Stimulated activated CD4-positive, alpha-beta T cell treated with anti-CD3 and anti-CD28 coated beads, TNF-alpha, amount 100 ng/mL, for 48 hours (primary cell): ENCODE measurements at places on chromosomes 2 and 18.

DNA sequence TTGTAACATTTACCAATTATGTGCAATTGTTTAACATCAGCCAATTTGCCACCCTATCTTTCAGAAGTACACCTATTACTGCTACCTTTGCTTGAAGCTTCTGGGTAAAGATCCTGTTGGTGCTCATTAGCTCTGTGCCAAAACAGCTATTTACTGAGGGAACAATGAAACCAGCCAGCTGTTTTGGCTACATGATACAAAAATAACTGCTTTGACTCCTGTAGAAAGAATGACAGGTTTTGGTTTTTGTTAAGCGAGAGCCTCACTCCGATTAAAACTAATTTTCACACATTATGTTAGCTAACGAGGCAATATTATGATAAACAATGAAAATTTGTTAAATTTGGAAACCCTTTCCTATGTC, 907.0 kb downstream of the EPHA4 start:
- no peak for DNase-seq

DNA sequence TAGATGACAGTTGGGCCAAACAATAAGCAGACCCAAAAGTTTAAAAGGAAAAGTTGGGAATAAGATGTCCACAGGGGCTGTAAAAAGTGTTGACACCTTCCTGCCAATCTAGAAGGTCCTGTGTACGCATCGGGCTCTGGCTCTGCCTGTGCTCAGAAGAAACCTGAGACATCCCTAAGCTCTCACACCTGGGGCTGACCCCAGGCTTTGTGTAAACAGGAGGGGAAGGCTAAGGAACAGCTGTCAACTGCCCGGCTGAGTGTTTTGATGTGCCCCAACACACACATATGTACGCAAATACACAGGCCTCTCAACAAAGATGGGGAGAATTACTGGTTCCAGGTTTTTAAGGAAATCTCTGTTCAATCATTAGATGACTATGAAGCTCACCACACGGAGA, 59.5 kb downstream of the TMEM131 start:
- DNase-seq = no peak

GRCh38 chr18:26803643-26804042, 61.9 kb downstream of the AQP4 start:
- no peak for DNase-seq

DNA sequence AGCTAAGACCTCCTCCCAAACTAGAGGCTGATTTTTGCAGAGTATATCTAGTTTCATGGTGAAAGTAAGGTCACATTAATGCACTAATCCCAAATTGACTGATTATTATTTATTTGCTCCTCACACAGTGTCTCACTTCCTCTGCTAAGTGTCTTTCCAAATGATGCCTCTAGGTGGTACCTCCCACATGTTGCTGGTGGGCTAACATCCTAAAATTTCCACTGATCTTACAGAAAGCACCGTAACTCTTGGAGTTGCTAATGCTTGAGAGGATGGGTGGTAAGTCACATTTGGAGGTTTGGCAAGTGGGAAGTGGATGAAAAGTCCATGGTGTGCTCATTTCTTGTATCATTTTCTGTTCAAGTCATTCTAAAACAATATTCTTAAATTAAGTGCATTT, 428.7 kb upstream of the GYPC start:
- no peak for DNase-seq

DNA sequence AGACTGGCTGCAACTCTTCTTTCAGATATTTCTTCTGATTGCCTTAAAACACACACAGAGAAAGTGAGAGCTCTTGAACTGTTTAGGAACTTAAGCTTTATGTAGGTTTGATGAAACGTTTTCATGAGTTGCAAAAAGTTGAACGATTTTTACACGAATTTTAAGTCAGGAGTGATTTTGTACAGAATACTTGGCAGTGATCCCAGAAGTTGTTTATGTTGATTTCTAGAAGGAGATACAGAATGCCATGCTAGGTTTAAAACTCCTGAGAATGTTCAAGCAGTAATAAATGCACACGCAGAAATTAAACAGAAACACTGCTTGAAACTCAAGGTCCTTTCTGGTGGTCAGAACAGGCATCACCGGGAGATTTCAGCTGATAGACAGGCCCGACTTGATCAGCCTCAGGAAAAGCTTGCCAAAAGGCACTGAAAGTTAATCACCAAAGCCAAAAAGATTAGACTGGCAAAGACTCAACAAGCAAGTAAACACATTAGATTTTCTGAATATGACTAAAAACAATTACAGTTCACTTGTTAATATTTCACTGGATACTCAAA, 123.1 kb downstream of the SOCS6 start:
- no peak for DNase-seq

GRCh38 chr18:27143580-27144287, 41.4 kb downstream of the CHST9 start:
- DNase-seq = no peak

DNA sequence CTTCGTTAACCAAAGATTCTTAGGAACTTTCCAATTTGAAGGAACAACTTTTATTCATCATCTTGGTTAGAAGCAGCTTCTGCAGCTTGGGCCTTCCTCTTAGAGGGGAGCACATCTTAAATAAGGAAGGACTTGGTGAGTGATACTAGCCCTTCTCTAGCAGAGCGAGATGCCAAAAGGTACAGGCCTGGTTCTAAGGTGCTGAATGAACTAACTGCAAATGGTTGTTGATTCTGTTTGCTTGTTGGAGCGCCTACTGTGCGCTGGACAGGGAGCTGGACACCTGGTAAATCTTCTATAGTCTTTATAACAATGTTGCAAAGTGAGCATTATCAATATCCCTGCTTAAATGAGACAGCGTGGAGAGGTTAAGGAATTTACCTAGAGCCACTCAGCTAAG, 127.1 kb downstream of the MYCN start:
- DNase-seq = no peak

DNA sequence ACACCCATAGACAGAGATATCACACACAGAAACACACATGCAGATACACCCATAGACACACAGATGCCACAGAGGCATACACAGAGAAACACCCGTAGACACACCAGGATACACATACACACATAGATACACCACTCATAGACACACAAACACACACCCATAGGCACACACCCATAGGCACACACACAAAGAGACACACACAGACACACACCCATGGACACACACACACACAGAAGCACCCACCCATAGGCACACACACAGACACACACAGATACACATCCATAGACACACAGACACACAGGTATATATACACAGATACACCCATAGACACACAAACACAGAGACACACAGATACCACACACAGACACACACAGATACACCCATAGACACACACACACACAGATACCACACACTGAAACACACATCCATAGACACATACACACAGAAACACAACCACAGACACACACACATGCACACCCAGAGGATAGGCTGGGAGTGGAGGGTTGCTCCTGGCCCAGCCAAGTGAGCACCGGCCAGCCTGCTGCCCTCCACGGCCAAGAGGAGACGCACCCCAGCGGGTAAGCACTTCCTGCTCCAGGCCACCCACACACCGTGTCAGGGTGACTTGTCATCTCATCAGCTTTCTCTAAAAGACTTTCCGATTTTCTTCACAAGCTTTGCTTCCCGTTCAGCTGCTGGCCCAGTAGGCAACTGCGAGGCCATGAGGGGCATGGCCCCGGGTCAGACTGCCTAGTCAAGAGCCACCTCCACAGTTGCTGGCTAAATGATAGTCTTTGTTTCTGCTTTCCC, 14.1 kb upstream of the CNNM3 start:
- peak; percentile 64 for DNase-seq

- DNase-seq = no peak
Measured at GRCh38 chr18:77894060-77894459, 644.4 kb downstream of the GALR1 start.

GRCh38 chr2:35080231-35080910, 1275.2 kb upstream of the CRIM1 start:
- DNase-seq = no peak

- DNase-seq = no peak
Measured at GRCh38 chr2:119198240-119198840, 25.3 kb upstream of the STEAP3 start.

DNA sequence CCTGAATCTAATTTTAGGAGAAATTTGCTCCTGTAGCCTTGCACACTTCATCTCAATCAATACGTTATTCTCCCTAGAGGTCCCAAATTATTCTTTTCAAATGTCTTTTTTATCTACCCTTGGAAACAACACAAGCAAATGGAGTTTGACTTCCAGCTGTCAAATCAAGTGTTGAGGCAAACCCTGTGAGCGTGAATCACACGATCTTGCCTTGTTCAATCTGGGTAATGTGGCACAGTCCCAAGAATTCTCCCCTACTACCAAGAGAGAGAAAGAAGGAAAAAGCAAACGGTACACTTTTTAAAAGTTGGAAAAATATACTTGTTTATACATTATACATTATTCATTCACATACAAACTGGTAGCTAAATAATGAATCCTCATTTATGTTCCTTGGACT, 2035.3 kb upstream of the CELF4 start:
- DNase-seq = no peak

DNA sequence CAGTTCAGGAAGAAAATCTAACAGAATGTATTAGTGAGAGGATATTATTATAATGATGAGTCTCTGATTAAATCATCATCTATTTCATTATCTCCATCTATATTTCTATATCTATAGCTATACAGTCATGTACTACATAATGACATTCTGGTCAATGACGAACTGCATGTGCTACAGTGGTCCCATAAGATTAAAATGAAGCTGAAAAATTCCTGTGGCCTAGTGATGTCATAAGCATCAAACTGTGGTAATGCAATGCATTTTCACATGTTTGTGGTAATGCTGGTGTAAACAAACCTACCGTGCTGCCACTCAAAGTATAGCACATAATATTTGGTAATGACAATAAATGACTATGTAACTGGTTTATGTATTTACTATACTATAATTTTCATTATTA, 1127.9 kb upstream of the CHAC2 start:
- no peak for DNase-seq

GRCh38 chr2:86211796-86212188, 12.5 kb downstream of the MRPL35 start:
- DNase-seq = no peak

- DNase-seq = no peak
Measured at GRCh38 chr18:61941948-61942471, 49.2 kb upstream of the RNF152 start.

DNA sequence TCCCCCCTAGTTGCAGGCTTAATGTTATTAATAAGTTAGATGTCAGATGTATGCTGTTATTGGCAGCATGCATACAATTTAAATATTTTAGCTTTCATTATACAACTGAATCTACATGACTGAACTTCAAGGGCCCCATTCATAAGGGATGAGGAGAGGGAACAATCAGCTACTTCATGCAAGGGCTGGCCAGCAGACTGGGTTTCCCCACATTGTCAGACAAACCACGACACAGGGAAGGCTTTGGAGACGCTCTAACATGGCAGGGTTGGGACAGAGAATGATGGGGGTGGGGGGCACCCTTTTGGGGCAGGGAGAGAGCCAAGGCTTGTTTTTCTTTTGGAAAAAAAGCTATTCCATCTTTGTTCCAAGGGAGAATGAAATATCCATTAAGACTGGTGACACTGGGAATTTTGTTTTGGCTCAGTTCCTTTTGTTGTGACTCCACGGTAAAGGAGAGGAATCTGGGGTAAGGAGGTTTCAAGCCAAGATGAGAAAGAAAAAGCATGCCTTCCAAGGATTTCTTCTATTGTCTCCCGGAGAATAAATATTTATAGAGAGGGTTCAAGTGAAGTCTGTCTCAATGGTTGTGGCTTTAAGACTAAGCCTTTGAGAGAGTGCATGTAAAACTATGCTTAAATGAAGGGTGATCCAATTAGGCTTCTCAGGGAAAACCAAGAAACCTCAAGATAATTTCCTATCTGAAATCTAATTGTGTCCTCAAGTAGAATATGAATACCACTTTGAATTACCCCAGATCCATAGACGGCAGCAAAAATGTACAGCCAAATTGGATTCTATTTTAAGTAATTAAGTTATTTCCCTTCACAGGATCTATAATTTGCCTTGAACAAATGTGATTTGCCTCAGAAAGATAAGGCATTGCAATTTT, 5.4 kb downstream of the CXCR4 start:
- no peak for DNase-seq

DNA sequence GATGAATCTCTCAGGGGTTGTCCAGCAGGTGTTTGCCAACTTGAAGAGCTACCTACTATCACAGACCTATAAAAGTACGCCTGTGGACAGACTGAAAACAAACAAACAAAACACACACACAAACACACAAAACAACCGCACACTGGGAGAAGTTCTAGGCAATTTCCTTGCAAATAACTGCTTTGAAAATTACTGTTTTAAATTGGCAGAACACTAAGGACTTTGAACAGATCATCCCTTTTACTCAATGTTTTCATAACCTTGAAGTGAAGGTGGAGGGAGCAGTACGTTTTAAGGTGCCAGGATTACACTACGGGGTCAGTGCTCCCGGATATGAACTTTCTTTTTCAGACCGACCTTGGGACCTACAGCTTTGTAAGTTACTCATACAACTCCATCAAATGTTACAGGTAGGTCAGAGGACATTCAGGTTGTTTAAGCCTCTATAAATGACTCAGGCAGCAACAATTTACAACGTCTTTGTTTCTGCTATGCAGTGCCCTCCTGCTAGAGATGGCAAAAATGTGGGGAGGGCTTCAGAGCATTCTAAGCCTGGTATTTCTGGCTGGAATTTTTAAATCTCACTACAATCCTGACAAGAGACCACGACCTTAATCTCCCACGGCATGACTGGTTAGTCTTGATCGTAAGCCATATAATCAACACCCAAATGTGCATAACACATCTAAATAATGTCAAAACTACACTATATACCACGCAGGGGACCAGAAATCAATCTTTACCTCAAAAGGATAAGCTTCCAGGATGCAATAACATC, 1.4 kb upstream of the SLC20A1 start:
- no peak for DNase-seq
